ENCODE measurements at places on chromosomes 12 and 14. TPM values are rescaled to one million over a fixed set of nuclear protein-coding genes. Genes with fewer than 3 reads are reported as not detected.
A peak's percentile ranks its signal among the peaks of the same experiment; 100 is the strongest.

DNA sequence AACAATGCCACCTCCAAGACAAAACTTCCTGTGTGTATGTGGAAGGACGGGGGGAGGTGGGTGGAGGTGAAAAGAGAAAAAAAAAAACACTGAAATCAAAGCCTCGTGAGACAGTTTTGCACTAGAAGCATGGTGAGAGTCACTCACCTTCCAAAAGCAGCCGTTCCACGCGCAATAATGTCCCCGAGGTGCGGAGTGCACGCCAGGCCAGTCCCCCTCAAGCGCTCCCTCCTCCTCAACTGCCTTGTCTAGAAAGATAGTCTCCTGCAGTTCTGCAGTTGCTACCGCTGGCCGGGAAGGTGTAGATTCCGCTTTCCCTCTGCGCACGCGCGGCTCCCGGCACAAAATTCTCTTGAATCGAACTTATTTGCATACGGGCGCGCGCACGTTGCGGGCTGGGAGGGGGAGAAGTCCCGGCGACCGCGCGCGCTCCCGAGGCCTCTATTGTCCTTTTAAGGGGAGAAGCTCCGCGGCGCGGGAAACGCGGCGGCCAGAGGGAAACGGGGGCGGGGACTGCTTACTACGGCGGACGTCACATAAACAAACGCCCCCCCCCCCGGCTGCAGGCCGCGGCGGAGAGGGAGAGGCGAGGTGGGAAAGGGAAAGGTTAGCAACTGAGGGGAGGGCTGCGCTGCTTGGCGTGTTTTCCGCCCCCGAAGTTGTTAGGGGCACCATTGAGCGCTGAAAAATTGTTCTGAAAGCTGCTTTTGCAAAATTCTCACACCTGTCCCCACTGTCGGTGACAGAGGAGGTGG lies at the start of gene SINHCAF:
Gene SINHCAF (minus strand): TSS at position 274 of the 755 bp plus-strand sequence. CDS start 27,946 bp downstream, outside the sequence.
- DNase-seq: peak; percentile 100
- H3K4me3 ChIP-seq: peak within 1 kb of the TSS; percentile 99
- no peaks in the 10 kb centered on the region for H3K36me3 ChIP-seq
- H3K27ac ChIP-seq: peak within 1 kb of the TSS; percentile 100
- peaks cover 27% of the 10 kb centered on the region for H3K4me1 ChIP-seq

DNA sequence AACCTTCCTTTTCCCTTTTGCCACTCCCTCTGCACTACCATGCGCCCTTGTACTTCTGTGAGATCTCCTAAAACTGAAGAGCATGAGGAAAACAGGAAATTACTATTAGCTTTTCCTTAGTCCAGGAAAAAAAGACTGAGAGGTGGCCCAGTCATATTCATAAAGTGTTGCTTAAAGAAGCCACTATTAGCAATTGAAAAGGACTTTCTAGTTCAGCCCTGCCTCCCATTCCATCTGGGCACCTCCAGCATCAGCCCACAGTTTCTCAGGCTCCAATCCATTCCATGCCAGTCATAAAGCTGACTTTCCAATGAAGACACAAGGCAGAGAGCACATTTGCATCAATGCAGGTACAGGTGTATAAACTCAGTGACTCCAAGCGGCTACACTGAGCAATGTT lies 19.9 kb upstream of the AMIGO2 start:
- H3K36me3 ChIP-seq: no peaks in the 10 kb centered on the region
- no peaks in the 10 kb centered on the region for H3K4me1 ChIP-seq
- no peaks in the 10 kb centered on the region for H3K27me3 ChIP-seq
- DNase-seq: no peak
- H3K4me3 ChIP-seq: no peak overlapping the region

Gene TMPRSS12
- total RNA-seq: 0.27 TPM

DNA sequence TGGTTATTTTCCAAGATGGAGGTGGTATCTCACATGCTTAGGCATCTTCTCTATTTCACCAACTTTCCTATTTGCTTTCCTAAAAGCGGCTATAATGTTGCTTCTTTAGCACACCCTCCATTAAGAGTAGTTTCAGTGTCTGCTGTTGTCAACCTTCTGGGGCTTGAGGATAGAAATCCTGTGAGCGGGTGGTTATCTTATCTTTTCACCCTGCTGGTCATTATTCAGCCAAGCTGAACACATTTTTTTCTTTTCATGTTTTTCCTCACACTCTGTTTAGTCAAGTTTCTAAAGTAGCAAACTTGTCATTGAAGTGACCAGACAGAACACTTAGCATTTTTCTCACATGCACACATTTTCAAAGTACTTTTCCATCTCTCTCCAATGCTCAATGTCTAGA lies 104.5 kb downstream of the SLC8A3 start:
- no peak overlapping the region for H3K27ac ChIP-seq
- peaks cover 60% of the 10 kb centered on the region for H3K27me3 ChIP-seq
- H3K4me1 ChIP-seq: no peaks in the 10 kb centered on the region
- H3K36me3 ChIP-seq: no peaks in the 10 kb centered on the region

Gene CSRP2
- 81.8 TPM for total RNA-seq

DNA sequence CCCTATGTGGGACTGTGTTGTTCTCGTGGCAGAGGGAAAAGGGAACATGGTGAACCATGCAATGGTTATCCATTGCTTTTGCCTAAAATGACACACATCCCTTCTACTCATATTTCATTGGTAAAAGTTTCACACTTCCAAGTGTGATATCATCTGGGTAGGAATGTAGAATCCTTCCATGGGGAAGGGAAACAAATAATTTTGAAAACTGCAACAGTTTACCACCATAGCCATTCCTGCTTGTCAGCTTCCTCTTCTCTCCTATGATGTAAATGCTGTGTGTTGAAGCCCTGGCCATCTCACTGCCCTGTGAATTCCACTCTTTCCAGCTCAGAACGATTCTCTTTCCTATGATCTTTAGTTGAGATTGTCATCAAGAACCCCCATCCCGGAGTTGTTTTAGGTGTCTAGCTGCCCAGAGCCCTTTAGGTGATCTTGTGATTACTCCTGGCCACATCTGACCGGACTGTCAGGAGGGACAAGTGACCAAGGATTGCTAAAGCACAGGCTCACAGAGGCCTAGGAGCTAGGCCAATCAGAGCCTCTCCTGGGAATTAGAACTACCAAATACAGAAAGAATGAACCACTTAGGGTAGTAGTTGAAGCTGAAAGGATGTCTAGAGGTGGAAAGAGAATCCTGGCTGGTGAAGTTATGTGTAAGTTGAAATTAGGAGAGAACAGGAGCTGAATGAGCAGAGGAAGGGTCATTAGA lies 84.6 kb downstream of the VCPKMT start:
- no peaks in the 10 kb centered on the region for H3K36me3 ChIP-seq
- no peak overlapping the region for H3K4me3 ChIP-seq
- H3K27ac ChIP-seq: no peak overlapping the region
- peaks cover 4% of the 10 kb centered on the region for H3K4me1 ChIP-seq

DNA sequence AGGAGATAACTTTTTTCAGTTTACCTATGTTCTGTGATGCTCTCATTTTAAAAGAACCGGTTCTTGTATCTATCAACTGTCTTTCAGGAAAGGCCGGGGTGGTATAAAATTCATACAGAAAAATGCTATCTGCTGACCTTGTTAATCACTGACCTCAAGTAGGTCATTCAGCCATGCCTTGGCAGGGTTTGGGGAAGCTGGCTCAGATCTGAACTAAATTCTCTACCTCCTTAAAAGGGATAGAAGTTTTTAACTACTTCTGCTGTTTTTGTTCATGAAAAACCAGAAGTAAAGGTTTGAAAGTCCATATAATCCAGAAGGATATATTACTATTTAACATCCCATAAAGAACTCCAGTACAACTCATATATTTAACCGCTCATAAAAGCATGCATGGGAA lies 10.1 kb downstream of the MYRFL start:
- no peaks in the 10 kb centered on the region for H3K36me3 ChIP-seq
- no peak overlapping the region for H3K4me3 ChIP-seq
- H3K27ac ChIP-seq: peak overlapping the region; percentile 73
- H3K4me1 ChIP-seq: peaks cover 16% of the 10 kb centered on the region
- no peak for DNase-seq
- peaks cover 5% of the 10 kb centered on the region for H3K27me3 ChIP-seq

- H3K27ac ChIP-seq: no peak overlapping the region
- H3K4me1 ChIP-seq: peaks cover 15% of the 10 kb centered on the region
- H3K27me3 ChIP-seq: peaks cover 29% of the 10 kb centered on the region
- DNase-seq: no peak
- no peak overlapping the region for H3K4me3 ChIP-seq
These were observed 2.4 kb downstream of the SH2B3 start for GRCh38 chr12:111408116-111408440.

- no peaks in the 10 kb centered on the region for H3K36me3 ChIP-seq
- no peak overlapping the region for H3K4me3 ChIP-seq
- peaks cover 5% of the 10 kb centered on the region for H3K4me1 ChIP-seq
- no peaks in the 10 kb centered on the region for H3K27me3 ChIP-seq
- H3K27ac ChIP-seq: no peak overlapping the region
These were observed 60.9 kb upstream of the FUT8 start for GRCh38 chr14:65351493-65352194.

GRCh38 chr14:90567191-90567590 lies 170.4 kb downstream of the CALM1 start:
- H3K36me3 ChIP-seq: peaks cover 21% of the 10 kb centered on the region
- H3K27me3 ChIP-seq: no peaks in the 10 kb centered on the region
- H3K4me3 ChIP-seq: no peak overlapping the region
- no peak overlapping the region for H3K27ac ChIP-seq

Gene UBE3B
- total RNA-seq: 42.8 TPM

Gene FAM161B
- 4.3 TPM for total RNA-seq

GRCh38 chr12:68614105-68614679 lies 3.5 kb downstream of the RAP1B start:
- no peak for DNase-seq
- peaks cover 2% of the 10 kb centered on the region for H3K36me3 ChIP-seq
- no peaks in the 10 kb centered on the region for H3K27me3 ChIP-seq
- H3K27ac ChIP-seq: peak overlapping the region; percentile 47

Gene CEP128
- total RNA-seq: 15.3 TPM

GRCh38 chr14:72738161-72738611 lies 155.7 kb downstream of the DPF3 start:
- no peak overlapping the region for H3K4me3 ChIP-seq
- H3K36me3 ChIP-seq: no peaks in the 10 kb centered on the region
- no peak overlapping the region for H3K27ac ChIP-seq
- DNase-seq: peak; percentile 35

Gene PTPN21
- total RNA-seq: 34.0 TPM

GRCh38 chr12:42091769-42092168 lies 52.9 kb downstream of the GXYLT1 start:
- H3K4me1 ChIP-seq: peaks cover 40% of the 10 kb centered on the region
- H3K27me3 ChIP-seq: no peaks in the 10 kb centered on the region
- peak overlapping the region; percentile 1 for H3K4me3 ChIP-seq
- H3K27ac ChIP-seq: peak overlapping the region; percentile 90
- no peak for DNase-seq
- H3K36me3 ChIP-seq: peaks cover 18% of the 10 kb centered on the region

- no peaks in the 10 kb centered on the region for H3K4me1 ChIP-seq
- no peak for DNase-seq
- H3K4me3 ChIP-seq: no peak overlapping the region
- H3K36me3 ChIP-seq: no peaks in the 10 kb centered on the region
- no peak overlapping the region for H3K27ac ChIP-seq
These were observed 16.5 kb downstream of the MMP17 start for GRCh38 chr12:131844656-131845055.

All from mesothelial cell of epicardium (in vitro differentiated cells).